ENCODE measurements at places on chromosomes 12 and 14.

GRCh38 chr12:47527816-47528215, 178.0 kb downstream of the RPAP3 start:
- no peak for DNase-seq

- no peak for DNase-seq
Measured at GRCh38 chr14:62322216-62322615, 560.0 kb downstream of the SNAPC1 start.

GRCh38 chr14:105889666-105890473, 363.5 kb downstream of the TMEM121 start:
- no peak for DNase-seq

- no peak for DNase-seq
Measured at GRCh38 chr12:89971880-89972279, 263.2 kb upstream of the ATP2B1 start.

DNA sequence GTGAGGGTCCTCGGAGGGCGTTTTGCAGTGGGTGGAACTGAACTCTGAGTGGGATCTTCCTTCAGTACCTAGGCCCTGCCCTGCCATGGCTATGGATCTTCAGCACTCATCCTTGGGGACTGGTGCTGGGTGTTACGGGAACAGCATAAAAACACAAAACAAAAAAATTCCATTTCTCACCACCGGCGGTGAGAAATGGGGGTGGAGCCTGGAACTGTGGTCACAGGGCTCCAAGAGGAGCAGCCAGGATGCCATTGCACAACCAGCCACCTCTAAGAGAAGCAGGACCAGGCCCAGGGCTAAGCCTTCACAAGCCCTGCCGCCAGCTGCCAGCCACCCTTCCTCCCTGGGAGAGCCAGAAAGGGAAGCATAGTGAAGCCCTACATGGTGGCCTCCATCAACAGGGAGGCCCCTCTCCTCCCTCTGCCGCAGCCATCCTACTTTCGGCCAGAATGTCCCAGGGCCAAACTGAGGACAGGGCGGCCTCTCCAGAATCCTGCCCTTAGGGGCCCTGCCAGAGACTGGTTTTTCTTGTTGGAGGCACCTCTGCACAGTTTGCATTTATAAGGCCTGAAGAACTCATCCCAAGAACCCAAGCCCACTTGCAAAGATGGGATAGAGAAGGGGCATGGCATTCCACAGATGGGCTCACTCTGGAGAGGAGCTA, 76.5 kb downstream of the VCPKMT start:
- DNase-seq, result no peak

DNA sequence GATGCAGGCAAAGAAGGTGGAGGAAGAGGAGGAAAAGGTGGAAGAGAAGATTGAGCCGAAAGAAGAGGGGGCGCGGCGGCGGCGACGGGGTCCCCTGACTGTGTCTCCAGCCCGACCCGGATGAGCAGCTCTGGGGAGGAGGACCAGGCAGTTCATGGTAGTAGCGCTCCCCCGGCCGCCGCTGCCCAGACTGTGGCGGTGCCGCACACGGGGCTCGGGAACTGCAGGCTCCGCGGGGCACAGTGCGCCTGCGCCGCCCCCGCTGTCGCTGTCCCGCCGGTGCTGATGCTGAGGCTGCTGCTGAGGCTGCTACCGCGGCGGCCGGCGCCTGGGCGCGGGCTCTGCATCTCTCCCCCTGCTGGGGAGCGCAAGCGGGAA, at the start of gene KCNH5:
TSS of gene KCNH5 (minus strand) at position 225 of the 378 bp plus-strand sequence. CDS start 272 bp downstream, outside the sequence.
- DNase-seq, result no peak

- DNase-seq, result no peak
Measured at GRCh38 chr12:117404940-117405339, 43.5 kb upstream of the NOS1 start.

DNA sequence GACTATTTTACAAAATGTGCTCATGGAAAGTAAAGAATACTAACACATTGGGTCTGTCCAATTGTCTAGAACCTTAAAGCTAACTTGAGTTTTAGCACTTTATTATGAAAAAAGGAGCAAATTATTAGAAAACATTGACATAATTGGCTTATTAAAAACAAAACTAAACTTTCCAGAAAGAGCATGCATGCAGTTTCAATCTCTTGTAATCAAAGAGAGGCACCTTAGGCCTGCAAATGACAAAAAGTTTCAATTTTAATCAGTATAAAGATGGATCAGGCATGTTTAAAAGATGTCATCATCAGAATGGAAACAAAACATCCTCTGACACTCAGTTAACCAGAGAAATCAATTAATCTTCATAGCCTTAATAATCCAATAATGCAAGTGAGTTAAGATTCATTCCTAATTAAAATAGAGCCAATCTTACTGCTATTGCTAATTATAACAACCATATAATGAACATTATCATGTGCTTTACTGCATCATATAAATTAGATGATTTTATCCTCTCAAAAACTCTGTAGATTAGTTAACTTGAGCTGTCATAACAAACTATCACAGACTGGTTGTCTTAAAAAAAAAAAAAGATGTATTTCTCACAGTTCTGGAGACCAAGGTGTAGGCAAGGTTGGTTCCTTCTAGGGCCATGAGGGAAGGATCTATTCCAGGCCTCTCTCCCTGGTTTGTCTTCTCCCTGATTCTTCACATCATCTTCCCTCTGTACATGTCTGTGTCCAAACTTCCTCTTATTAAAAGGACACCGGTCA, 131.4 kb downstream of the RPAP3 start:
- no peak for DNase-seq

DNA sequence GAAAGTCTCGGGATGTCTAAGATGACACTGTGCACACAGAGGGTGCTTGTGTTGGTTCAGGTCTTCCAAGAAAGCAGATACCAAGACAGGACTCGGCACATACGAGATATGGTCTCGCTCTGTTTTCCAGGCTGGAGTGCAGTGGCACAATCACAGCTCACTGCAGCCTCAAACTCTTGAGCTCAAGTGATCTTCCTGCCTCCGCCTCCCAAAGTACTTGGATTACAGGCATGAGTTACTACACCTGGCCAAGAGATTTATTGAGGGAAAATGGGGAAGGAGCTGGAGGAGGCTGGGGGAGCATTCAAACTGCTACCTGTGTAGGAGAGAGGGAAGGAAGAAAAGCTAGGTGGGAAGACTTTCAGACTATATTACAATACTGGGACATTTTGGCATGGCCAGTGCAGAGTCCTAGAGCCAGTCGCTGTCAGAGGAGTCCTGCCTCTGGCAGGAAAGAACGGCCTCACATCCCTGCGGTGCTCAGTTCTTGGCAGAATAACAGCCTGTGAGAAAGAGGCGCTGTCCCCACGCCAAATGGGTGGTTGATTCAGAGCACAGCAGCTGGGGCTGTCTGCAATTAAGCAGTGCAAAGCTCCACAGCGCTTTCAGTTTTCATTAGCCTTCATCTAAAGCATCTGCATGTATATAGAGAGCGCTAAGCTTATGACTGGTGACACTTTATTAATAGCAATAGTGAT, 18.3 kb downstream of the SLC17A8 start:
- peak; percentile 37 for DNase-seq

DNA sequence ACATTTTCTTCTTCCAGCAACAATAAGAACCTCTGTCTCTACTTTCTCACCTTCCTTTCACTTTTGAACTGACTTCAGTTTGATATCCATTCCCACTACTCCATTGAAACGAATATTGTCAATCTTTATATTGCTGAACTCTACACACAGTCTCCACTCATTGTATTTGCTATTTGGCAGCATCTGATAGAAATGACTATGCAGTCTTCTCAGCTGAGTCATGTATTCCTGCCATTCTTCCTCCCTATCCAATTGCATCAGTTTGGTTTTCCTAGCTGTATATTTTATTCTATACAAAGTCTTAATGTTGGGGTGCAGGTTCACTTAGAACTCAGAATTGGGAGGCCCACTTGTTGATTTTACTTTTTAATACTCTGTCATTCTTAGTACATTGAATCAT, 107.5 kb upstream of the CPNE8 start:
- no peak for DNase-seq

DNA sequence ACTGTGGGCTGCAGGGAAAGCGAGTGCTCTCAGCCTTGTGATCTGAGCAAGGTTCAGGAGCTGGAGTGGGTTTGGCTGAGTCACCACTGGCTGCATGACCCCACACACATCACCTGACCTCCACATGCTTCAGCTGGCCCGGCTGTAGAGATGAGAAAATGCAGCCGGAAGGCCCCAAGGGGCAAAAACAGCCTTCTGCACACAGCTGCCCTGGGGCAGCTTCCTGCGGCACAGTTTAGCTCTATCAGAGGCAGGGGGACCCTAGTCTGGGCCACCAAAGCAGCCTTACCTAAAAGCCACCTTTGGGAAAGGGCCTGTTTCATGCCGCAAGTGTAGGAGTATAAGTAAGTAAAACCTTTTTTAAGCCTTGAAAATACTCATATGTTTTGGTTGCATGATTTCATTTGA, 123.3 kb downstream of the SSPN start:
- no peak for DNase-seq

DNA sequence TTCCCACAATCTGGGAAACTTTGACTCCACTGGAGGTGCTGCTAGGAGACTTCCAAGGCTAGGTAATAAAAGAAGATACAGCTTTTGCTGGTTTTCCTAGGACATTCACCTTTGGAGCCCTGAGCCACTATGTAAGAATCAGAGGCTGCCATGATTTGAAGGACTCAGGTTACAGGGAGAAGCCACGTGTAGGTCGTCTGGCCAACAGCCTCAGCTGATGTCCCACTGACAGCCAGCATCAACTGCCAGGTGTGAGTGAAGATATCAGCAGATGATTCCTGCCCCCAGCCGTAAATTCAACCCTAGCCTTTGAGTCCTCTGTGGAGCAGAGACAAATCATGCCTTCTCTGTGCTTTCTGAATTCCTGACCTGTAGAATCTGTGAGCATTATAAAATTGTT, 27.0 kb downstream of the SMOC1 start:
- DNase-seq, result no peak

- DNase-seq, result no peak
Measured at GRCh38 chr12:132305991-132306884, 23.2 kb downstream of the GALNT9 start.

DNA sequence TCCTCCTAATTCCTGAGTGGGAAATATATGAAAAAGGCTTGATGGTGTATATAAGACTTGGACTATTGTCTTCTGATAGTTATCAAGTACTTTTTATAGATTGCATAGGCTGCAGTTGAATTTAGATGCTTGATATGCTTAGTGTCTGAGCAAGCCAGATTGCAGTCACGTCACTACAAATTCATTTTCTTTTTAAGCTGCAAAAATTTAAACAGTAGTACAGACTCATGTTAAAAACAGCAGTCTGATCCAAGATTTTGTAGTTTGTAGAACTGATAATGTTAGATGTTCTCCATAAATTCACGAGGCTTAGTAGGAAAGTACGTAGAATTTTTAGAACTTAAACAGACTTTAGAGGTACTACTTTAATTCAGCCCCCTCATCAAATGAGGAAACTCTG, 126.4 kb downstream of the GPR135 start:
- DNase-seq, result no peak

- no peak for DNase-seq
Measured at GRCh38 chr14:68468437-68469207, 324.2 kb downstream of the ZFP36L1 start.

DNA sequence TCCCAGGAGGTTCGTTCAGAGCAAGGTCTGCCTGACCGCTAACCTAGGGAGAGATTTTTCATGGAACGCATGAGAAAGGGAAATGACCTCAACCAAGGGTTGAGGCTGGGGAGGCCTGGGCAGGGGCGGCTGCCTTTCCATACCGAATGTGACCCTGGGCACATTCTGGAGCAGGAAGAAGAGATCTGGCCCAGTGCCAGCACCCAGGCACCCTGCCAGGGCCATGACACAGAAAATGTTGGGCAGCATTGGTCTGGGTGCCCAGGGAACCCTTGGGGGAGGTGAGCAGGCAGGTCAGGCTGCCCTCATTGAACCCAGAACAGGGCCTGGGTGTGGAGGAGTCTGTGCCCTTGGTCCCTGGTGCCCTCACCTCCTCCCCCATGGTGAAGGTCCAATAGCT, 106.8 kb downstream of the CALM1 start:
- no peak for DNase-seq

- DNase-seq, result no peak
Measured at GRCh38 chr12:130011611-130012385, 108.0 kb upstream of the TMEM132D start.

All from NCI-H2029 treated with DMSO at 0.1 percent for 48 hours (cell line).